ENCODE measurements at places on chromosomes 6 and 20.
A peak's percentile ranks its signal among the peaks of the same experiment; 100 is the strongest.

DNA sequence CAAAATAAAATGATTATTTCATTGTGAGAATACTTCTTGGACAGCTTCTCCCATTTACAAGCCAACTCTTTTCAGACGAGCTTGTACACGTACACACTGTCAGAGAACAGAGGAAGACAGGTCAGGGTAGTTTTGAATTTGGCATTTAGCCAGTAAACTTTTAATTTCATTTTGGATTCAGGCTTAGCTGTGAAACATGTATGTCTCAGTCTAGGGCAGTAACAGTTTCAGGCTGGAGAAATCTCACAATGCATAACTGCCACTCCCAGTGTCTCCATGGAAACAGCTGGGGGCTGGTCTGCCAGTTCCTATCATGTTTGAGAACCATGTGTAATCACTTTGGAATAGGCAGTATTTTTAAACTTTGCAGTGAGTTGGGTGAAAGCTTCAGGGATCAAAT is 22.0 kb upstream of the QKI start:
- DNase-seq = no peak

DNA sequence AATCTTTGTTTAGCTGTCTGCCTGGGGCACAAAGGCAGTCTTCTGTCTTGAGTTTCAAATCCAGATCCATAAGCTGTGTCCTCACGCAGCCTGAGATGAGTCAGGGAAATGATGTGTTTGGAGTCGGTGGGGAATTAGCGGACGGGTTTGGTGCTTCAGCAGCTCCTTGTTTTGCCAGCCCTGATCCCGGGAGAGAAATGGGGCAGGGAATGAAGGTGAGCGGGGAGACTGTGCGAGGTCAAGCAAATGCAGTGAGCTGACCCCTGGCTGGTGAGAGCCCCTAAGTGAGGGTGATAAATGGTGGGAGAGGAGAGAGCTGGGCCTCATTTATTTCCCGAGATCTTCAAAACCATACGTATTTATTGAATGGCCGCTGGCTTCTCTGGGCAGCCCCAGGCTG is 21.6 kb downstream of the DUSP22 start:
- no peak for DNase-seq

- no peak for DNase-seq
Observed at GRCh38 chr6:131053546-131054240, 9.4 kb downstream of the EPB41L2 start.

DNA sequence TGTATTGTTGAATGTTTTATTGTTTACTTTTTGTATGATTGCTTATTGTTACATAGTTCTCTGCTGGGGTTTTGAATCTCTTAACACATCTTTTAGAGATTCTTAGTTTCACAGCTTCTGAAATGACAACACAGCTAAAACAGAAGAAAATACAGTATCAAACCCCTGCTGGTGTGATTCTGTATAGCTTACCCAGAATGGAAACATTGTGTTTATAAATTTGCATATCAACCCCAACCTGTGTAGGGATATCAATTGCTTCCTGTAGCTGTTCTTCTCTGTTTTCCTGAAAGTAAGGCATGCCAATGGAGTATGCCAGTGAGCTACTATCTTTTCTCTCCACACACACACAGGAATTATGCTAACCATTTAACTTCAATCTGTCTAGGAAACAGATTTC is 64.3 kb upstream of the ID4 start:
- DNase-seq = no peak

DNA sequence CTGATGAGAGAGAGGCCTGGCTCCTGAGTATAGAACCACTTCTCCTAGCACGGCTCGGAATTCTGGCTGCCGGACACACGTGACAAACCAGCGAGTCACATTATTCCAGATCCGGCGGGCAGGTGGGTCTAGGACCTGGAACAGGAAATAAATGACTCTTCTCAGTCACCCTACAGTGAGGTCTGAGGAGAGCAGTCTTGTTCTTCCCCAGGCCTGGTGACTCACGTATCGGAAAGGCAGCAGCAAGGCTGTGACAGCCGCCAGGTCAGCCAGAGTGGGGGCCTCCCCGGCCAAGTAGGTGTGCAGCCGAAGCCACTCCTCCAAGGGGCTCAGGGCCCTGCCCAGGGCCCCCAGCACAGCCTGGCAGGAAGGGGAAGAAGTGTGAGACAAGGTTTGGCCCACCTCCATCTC is 2.8 kb downstream of the VARS1 start:
- DNase-seq = peak; percentile 31

DNA sequence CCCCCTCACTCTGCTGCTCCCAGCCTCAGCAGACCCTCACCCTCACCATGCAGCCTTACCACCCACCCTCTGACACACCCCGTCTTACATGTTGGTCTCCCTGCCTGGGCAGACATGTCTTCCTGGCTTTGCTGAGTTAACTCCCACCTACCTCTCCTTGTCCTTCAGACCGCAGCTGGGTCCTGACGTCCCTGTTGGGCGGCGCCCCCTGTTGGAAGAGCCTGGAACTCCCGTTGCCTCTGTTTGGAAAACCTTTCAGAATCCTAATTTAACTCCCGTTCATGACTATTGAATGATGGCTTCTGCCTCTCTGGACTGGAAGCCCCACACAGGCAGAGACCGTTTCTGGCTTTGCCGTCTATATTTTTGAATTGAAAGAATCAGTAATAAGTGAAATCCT is 245.1 kb downstream of the MYLK4 start:
- no peak for DNase-seq

- DNase-seq = peak; percentile 85
Observed at GRCh38 chr20:62791301-62792181, 4.7 kb upstream of the MRGBP start.

DNA sequence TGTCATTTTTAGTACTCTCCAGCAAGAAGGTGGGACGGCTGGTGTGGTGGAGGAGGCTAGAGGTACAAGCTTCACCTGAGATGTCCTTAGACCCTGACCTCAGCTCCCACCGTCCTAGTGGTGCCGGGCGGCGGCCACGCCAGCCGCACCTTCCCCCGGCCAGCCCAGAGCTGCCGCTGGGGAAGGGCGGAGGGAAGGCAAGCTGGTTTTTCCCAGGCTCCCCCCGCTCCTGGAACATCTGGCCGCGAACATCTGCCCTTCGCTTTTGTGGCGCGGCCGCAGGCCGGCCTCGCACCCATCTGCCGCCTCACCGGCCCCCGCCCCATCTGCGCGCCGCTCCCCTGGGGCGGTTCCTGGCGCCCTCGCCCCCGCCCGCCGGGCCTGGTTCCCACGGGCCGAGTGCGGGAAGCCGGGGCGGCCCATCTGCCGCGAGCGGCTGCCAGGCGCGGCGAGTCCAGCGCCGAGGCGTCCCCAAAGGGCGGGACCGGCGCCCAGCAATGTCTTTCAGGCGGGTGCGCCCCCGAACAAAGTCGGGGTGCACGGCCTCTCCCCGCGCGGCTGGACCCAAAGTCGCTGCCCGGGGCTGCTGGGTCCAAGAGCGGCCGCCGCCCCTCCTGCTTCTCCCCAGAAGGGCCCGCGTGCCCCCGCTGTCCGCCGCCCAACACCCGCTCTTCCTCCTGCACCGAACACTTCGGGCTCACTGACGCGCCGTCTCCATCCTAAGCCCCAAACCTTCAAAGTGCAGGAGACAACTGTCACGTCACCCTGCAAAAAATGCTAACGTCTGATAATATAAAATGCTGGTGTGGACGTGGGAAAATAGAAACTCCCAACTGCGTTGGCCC is 17.3 kb upstream of the ID1 start:
- no peak for DNase-seq

DNA sequence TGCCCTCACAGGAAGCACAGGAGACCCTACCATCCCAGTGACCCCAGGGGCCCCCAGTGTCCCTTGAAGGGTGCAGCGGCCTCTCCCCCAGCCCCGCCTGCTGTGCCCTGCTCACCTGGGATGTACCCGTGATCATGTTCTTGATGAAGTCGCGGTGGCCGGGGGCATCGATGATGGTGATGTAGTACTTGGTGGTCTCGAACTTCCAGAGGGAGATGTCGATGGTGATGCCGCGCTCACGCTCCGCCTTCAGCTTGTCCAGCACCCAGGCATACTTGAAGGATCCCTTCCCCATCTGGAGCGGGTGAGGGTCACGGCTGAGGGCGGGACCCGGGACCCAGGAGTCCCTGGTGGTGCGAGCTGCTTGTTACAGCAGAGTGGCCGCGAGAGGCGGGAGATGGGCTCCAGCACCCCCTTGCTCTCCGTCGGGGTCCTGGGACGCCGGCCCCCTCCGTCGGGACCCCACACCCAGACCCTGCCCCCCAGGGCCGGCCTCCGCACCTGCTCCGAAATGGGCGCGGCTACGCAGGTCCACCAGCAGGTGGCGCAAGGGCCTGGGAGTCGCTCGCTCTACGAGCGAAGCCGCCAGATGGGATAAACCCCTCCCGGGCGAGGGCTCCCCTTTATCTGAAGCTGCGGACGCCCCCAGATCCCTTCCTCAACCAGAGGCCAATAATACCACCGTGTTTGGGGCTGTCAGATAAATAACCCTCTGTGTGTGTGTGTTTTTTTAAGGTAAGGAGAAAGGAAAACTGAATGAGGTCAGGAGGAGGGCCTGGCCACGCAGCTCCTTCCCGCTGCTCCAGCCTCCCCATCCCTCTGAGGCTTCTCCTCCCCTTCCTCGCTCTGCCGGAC is 2.9 kb downstream of the EEF1A2 start:
- peak; percentile 40 for DNase-seq

DNA sequence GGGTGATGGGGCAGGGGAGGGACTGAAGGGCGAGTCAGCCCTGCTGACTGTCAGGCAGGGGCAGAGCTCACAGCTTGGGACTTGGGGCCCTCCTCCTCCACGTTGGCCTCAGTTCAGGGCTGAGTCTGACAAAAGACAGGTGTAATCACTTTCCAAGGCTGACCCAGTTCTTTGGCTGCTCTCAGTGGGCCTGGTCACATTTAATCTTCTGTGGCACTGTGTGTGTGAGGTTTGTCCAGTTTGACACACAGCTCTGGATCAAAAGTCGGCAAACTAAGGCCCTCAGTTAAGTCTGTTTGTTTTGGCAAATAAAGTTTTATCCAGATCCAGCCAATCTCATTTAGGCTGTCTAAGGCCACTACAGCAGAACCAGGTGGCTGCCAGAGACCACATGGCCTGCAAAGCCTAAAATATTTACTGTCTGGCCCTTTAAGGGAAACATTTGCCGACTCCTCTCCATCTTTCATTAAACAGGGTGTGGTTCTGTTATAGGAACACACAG is 5.1 kb upstream of the MAP1LC3A start:
- no peak for DNase-seq

- no peak for DNase-seq
Observed at GRCh38 chr6:29478740-29479139, 9.0 kb downstream of the MAS1L start.

DNA sequence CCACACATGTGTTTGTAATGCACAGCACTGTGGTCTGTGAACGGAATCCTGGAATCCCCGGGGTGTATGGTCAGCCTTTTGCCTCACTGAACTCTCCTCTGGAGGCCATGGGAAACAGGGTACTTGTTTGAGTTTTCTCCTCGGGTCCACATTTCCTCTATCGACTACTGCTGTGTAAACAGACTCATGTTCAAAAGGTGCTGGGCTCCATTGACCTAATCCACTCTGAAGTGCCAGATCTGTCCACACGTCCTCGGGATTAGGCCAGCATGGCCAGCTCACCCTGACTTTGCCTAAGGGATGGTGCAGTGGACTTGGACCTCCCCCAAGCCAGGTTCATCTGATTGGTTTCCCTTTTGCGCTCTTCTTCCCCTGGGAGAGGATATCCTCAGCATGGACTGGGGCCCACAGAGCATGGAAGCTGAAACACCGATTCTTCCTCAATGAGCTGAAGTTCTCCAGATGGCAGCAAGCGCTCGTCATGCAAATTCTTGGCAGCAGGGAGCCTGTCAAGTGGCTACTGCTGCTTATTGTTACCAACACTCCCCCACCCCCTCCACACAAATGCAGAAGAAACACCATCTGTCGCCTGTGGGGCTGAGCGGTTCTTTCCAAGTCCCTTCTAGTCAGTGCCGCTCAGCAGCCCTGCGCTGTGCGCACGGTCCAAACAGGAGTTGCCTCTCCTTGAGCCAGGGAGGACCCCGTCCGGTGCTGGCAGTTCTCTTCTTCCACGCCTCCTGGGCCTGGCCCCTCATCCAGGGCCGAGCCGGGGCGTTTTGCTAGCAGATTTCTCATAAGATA is 292.6 kb upstream of the MARCKS start:
- peak; percentile 85 for DNase-seq

- DNase-seq = no peak
Observed at GRCh38 chr6:70292193-70292592, 10.7 kb downstream of the COL9A1 start.

DNA sequence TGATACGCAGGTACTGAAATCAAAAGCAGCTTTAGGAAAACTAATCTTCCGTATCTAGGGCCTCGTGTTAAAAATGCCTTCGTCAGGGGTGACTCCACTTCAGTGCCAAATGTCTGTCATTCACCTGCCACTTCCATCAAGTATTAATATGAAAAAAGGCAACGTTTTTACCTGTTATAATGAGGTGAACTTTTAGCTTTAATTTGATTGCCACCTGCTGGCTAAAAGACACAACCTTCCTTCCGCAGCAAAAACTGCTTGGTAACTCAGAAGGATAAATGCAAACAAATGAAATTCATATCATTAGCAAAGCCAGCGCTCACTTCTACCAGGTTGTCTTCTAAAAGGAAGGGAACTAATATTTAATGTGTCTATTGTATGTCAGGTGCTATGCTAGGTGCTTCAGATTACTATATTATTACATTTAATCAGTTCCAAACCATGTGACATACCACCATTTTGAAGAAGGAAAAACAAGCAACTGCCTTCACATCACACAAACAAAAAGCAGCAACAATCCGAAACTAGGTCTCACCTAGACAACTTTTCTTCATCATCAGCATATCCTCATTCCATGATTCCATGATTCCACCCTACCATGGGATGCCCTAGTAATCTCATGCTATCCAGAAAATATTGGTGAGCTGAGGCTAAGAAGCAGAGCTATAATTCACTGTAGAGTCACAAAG is 20.6 kb upstream of the ARHGAP18 start:
- no peak for DNase-seq

GRCh38 chr20:17806739-17807441 is 107.1 kb downstream of the BANF2 start:
- peak; percentile 15 for DNase-seq

DNA sequence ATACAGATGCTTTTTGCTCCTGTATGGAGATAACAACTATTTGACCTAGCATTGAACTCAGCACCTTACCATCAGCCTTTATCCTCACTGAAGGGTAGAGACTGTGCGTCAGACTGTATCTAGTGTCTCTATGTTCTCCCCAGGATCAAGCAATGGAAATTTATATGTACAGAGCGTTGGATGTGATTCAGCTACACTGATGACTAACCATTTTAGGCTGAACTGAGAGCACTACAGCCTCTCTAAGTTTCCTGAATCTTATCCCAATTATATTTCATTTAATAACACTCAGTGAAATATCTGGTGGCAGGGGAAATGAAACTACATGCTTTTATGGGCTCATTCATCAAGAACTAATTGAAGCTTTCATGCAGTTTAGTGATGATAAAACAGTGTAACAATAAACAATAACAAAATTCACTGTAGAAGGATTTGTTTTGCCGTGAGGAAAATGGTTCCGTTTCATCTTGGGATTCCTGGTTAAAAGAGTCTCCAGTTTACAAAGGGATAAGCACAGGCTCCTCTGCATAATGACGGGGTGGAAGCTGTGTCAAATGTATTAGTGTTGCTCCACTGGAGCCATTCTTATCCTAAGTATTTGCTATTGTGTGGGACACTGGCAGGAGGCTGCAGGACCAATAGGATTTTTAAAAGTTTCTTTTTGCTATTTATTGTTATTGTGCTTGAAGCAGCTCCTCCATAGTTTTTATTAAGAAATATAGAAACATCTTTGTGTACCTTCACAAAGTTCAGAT is 567.6 kb upstream of the MMS22L start:
- DNase-seq = no peak

- DNase-seq = no peak
Observed at GRCh38 chr6:53476964-53477363, 67.9 kb downstream of the GCLC start.

All from HCEC 1CT (cell line).